Left kidney (tissue), 8 donors: ENCODE measurements at places on chromosomes 11 and 22. TPM values are rescaled to one million over a fixed set of nuclear protein-coding genes. Genes with fewer than 3 reads are reported as not detected.

GRCh38 chr11:32883421-32883820, 9.2 kb upstream of the QSER1 start:
- no peak for DNase-seq

DNA sequence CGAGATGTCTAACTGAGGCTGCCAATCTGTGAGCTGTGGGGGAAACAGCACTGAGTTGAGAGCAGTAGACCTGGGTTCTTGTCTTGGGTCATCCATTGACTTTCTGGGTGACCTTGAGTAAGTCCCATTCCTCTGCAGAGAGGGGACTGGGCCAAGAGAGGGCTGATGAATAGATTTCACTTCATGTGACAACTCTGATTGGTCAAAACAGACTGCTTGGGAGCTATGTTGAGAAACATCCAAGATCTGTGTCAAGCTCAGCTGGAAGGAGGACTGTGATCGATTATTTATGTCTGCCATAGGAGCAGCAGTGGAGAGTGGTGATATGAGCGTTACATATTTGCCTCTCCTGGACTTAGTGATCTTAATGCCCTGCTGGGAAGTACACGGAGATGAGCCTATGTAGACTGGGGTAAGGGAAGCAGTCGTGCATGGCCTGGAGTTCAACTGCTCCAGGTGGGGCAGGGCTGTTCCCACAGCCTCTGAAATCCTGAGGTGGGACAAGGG, 47.7 kb downstream of the OTOG start:
- no peak for DNase-seq

DNA sequence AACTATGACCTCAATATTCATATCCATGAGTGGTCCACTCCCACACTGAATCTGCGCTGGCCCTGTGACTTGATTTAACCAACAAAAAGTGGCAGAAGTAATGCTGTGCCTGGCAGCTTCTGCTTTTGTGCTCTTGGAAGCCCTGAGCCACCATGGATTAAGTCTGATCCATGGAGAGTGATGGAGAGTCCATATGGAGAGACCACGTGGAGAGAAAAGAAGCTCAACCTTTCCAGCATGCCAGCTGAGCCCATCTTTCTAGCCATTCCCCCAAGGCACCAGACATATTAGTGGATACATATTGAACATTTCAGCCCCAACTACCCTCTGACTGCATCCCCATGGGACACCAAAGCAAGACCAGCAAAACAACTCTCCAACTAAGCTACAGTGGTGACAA, 16.0 kb downstream of the LRRC55 start:
- DNase-seq, result no peak

DNA sequence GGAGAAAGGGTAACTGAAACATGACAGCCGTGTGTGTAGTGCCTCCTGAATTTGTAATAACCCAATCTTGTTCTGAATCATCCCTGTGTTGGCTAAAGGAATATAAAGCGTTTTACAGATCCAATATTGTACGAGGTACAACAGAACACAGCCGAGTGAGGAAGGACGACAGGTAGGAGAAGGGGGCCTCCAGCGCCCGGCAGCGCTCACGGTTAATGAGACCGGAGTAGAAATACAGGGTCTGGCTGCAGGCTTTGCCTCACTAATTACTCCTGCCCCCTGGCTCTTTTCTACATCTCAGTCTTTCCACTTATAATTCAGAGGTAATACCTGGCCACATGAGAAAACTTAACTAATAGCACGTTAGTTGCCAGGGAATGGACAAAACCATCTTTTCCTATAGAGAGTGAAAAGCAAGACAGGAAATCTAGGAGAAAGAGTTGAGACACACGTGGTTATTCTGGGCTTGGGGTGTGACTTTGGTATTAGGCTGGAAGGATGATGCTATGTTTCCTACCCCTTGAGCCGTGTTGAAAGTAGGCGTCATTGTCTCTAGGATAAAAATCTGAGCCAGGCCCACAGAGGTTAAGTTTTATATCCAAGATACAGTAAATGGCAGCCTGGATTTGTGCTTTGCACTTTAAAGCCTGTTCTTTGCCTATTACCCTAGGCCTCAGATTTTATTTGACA, 54.1 kb downstream of the GRIK4 start:
- DNase-seq, result no peak

DNA sequence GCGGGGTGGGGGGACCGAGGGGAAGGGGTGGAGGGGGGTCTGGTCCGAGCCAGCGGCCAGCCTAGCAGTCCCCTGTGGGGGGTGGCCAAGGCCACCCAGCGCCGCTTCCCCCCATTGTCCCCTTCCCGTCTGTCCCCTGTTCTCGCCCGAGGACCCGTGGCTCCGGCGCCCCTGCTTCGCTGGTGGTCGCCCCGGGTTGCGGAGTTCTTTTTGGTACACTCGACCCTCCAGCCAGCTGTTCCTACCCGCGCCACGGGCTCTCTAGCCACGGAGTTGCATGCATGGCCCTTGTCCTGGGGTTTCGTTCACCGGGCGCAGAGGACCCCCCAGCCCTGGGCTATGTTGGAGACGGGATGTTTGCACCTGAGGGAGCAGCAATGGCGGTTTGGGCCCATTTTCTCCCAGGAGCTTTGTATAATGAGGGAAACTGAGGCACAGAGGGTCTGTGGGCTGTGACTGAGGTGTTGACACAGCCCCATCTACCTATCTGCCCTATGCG, 489 bp downstream of the RNF214 start:
- DNase-seq, result no peak

DNA sequence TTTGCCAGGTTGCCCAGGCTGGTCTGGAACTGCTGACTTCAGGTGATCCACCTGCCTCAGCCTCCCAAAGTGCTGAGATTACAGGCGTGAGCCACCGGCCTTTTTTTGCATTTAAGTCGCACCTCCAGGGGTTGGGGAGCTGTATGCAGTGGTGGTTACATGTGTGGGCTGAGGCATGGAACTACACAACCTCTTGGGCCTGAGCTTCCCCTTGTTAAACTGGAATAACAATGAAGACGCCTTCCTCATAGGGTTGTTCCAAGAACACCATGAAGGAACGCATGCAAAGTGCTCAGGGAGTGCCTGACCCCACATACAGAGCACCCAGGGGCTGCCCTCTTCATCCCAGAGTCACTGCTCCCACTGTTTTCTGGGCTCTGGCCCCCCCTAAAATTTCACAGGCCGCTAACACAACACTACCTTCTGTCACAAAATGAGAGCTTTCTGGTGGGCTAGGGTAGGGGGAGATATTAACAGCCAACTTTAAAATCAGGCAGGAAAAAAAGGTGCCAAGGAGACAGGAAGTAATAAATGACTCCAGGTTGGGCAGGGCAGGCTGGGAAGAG, 1.3 kb upstream of the FAM118A start:
- DNase-seq, result no peak

DNA sequence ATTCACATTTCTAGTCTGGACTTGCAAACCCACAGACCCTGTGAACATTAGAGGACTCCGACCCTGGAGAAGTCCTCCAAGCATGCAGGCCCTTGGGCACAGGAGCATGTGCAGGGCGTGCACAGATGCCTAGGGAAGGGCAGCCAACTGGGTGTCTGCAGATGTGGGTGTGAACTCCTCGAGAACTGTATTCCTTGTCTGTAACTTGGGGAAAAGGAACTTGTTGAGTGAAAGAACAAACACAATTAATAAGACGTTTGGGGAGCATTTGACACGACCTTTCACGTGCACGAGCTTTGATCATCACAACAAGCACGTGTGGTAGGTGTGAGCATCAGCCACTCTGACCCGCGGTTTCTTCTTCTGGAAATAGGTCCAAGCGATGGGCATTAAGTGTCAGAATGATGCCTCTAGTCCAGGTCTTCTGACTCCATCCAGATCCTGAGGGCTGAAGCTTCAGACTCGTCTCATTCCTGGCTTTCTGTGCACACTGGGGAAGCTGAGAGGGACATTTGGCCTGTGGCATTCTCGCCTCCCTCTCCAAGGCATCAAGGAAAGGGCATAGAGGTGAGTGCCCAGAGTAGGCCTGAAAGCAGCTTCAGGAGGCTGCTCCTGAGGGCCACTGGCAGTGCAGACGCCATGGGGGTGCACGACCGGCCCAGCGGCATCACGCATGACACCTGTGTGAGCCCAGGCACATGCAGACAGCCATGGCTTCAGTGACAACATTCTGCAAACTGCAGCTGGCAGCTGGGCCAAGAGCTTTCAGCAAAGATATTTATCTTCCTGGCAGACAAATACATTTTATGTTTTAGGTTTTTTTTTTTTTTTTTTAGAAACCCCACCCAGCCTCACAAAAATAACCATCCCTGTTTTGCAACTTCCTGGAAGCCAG, 32.5 kb downstream of the ALX4 start:
- DNase-seq, result no peak

GRCh38 chr11:108131993-108132392, 10.6 kb downstream of the ACAT1 start:
- no peak for DNase-seq

GRCh38 chr11:91446267-91446666, 778.4 kb upstream of the FAT3 start:
- DNase-seq, result no peak

- no peak for DNase-seq
Observed at GRCh38 chr11:126669416-126669815, 313.9 kb downstream of the ST3GAL4 start.

DNA sequence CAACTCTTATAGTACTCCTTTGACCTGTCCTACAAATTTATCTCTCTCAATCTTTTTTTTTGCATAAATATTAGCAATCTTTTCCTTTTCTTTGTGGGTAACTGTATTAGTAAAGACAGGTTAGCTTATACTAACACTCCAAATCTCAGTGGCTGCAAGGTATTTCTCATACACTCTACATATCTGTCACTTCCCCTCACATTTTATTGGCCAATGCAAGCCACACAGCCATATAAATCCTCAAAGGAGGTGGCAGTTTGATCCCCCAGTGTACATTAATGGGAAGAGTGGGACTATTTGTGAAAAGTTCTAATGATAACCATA, 42.6 kb upstream of the EED start:
- no peak for DNase-seq

- DNase-seq, result no peak
Observed at GRCh38 chr22:49724030-49724892, 103.4 kb downstream of the BRD1 start.

GRCh38 chr22:31925056-31925455, 19.3 kb upstream of the YWHAH start:
- DNase-seq, result no peak

- no peak for DNase-seq
Observed at GRCh38 chr22:30201945-30202344, 44.6 kb downstream of the LIF start.

GRCh38 chr11:114110952-114111947, 51.7 kb downstream of the ZBTB16 start:
- no peak for DNase-seq

DNA sequence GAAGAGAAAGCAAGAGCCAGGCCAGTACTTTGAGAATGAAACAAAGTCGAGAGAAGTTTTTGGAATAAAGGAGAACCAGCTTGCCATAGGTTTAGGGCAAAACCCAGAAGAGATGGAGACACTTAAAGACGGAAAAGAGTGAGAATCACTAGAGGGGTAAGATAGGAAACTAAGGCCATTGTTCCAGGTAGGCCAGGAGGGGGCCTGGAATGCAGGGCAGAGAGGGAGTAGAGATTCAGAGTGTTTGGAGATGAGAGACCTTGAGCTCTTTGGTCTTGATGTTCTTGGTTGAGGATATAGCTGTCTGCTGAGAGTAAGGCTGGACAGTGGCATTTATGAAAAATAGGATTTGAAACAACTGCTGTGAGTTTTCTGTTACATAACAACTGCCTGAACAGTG, 263.3 kb upstream of the POU2AF2 start:
- no peak for DNase-seq

DNA sequence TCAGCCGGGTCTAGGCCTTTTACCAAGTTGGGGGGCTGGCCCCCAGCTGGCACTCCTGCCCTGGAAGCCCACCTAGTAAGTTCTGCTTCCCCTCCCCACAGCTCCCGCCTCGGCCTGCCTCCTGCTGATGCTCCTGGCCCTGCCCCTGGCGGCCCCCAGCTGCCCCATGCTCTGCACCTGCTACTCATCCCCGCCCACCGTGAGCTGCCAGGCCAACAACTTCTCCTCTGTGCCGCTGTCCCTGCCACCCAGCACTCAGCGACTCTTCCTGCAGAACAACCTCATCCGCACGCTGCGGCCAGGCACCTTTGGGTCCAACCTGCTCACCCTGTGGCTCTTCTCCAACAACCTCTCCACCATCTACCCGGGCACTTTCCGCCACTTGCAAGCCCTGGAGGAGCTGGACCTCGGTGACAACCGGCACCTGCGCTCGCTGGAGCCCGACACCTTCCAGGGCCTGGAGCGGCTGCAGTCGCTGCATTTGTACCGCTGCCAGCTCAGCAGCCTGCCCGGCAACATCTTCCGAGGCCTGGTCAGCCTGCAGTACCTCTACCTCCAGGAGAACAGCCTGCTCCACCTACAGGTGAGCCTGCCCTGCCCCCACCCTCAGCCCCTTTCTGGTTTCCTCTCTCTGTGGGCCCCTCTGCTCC, 7.3 kb downstream of the RTN4RL2 start:
- DNase-seq, result no peak

GRCh38 chr11:1836011-1836945, 1.5 kb downstream of the SYT8 start:
- no peak for DNase-seq

GRCh38 chr11:27688076-27688475, 12.2 kb downstream of the BDNF start:
- no peak for DNase-seq

GRCh38 chr11:76632492-76632891, 38.1 kb downstream of the LRRC32 start:
- DNase-seq, result no peak

DNA sequence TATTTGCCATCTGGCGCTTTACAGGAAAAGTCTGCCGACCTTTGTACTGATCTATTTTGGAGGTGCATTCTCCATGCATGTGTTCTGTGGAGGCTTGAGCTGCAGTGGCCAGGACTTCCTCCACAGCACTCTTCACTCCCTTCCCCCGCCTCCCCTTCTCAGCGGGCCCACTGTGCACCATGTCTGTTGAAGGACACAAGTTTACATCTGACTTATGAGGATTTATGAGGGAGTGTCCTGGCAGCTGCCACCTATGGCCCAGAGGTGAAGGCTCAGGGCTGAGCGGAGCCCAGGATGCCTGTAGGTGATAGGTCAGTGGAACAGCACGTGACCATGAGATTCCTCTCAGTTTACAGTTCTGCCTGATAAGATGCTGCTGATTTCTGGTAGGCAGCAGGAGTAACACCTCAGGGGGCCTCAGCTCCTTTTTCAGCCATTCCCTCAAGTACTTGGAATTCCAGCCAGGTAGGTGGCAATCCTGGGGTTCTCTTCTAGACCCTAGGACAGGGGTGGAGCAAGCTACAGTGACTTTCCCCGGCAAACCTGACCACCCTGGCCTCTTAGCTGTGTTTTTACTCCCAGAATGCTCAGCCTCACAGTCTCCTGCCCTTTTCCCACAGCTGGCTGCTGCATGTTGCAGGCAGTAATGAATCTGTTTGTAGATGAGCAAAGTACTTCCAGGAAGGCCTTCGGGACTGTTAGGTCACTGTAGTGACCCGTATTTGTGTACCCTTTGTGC, 59.9 kb downstream of the PPFIBP2 start:
- no peak for DNase-seq

IL18 gene
- 9.9 TPM for polyA plus RNA-seq

FAM181B gene
- polyA plus RNA-seq, result 2.3 TPM

MS4A8 gene
- 0.18 TPM for polyA plus RNA-seq

ART5 gene
- polyA plus RNA-seq, result 4.1 TPM

PAX6 gene
- polyA plus RNA-seq, result 0.15 TPM

SHANK2 gene
- polyA plus RNA-seq, result 34.8 TPM

SCGB2A2 gene
- polyA plus RNA-seq, result not detected

TPBGL gene
- polyA plus RNA-seq, result 0.17 TPM

SC5D gene
- 67.7 TPM for polyA plus RNA-seq

RAB36 gene
- 19.2 TPM for polyA plus RNA-seq

LDHAL6A gene
- 1.5 TPM for polyA plus RNA-seq

NEFH gene
- polyA plus RNA-seq, result 9.4 TPM

IL17REL gene
- 0.08 TPM for polyA plus RNA-seq
